ENCODE measurements at places on chromosomes 3 and 15. TPM values are rescaled to one million over a fixed set of nuclear protein-coding genes. Genes with fewer than 3 reads are reported as not detected.

CYP1A1 gene
- total RNA-seq, result not detected

CIAO2A gene
- 42.7 TPM for total RNA-seq

DNA sequence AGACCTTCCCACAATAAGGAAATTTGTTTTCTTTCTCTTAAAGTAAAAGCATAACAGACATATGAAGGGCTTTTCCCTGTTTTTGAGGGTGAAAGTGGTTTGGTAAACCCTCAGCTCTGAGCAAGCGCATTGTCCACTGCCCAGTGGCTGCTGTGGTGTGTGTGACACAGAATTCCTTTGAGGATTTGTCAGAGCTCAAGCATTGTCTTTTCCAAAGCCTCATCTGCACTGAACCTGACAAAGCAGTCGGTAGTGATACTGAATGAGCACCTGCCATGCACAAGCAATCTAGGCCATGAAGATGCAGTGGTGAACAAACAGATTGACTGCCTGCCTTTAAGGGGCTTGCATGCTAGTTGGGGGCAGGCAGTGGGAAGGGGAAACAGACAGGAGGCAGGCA is 128.3 kb downstream of the PLCL2 start:
- no peak for DNase-seq

- no peak for DNase-seq
Observed at GRCh38 chr3:60730371-60730770, 520.9 kb downstream of the FHIT start.

DNA sequence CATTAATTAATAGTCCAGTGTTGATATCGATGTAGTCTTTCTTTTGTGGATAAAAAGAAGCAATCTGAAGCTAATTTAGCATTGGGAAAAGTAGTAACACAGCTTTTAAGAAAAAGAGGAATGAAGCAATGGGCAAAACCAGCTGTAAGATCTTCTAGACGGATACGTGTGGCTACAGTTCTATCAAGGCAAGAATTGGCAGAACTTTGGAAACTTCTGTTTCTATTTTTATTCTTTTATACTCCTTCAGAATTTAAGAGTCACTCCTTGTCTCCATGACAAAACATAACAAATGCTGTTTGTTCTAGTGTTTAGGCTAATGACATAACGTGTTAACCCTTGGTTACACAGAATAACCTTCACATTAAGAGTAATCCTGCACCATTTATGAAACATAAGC is 289.2 kb downstream of the ROBO2 start:
- peak; percentile 25 for DNase-seq

DNA sequence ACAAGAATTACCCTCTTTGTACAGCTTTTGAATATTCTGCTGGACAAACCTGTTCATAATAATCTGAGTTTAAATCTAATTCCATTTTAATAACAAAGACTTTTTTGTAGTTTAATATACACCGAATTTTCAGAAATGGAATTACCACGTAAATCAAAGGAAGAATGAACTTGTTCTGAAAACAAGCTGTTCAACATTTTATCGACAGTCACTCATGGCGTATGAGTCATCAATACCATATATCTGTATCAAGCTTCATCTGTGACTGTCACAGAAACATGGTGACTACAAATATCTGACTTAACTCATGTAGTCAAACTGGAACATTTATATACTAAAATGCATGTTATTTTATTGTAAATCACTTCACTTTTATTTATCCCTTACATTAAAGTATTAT is 90.0 kb downstream of the EFL1 start:
- no peak for DNase-seq

GRCh38 chr3:194748225-194748624 is 62.5 kb downstream of the FAM43A start:
- no peak for DNase-seq

- no peak for DNase-seq
Observed at GRCh38 chr3:129429602-129430001, 1.2 kb upstream of the EFCAB12 start.
